ENCODE measurements at places on chromosomes 11 and 22.

DNA sequence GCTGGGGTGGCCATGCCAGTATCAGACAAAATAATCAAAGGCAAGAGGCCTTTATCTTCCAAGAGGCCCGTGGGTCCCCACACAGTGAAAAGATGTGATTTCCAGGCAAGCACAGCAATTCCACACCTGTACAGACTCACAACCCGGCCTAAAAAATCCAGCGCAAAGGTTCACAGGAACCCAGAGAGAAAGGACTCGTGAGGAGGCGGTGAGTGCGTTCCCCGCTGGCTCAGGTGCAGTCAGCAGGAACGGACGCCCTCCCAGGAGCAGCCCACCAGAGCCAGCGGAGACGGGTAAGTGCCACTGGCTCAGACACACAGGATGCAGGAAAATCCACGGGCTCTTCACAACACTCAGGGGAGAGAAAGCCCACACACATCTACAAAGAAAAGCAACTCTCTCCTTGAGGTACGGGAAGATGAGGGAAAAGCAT lies 4.4 kb downstream of the TOLLIP start:
- DNase-seq: no peak

GRCh38 chr11:126404367-126404766 lies 48.9 kb downstream of the ST3GAL4 start:
- no peak for DNase-seq

GRCh38 chr11:76184551-76184993 lies 21.7 kb downstream of the WNT11 start:
- peak; percentile 33 for DNase-seq

DNA sequence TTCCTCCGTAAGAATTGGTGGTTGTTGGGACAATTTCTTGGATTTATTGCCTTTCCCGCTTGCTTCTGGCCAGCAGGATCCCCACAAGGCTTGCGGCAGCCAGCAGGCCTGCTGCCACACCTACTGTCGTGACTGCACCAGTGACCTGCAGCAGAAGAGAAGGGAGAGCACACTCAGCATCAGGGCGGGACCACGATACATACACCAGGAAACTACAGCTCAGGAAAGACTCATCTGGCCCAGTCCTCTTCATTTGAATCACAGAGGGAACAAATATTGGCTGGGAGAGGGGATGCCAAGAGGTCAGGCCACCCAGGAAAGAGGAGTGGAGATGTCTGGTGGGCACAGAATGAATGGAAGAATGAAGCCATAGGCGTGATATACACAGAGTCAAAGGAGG lies 10.3 kb downstream of the PLAAT2 start:
- DNase-seq: no peak

- DNase-seq: peak; percentile 65
These were observed 57.5 kb downstream of the BTG4 start for GRCh38 chr11:111454561-111455192.

GRCh38 chr11:34175284-34176019 lies 70.0 kb downstream of the NAT10 start:
- DNase-seq: no peak

DNA sequence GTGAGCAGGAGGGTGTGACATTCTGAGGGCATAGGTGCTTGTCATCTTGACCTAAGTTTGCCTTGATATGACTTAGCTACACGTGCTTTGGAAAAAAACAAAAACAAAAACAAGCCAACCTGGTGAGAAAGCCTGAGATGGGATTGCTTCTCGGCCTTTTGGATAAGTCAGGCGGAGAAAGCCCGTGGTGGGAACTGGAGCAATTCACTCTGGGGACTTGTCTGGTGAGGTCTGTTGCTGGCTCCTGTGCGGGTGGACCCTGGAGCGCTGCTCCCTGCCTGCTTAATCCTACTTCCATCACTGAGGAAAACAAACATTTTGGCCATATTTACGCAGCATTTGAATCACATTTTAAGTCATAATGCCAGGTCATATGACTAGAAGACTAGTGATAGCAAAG lies 100.3 kb downstream of the SNX19 start:
- no peak for DNase-seq

GRCh38 chr22:31278151-31278621 lies 14.1 kb downstream of the PIK3IP1 start:
- no peak for DNase-seq

GRCh38 chr11:16917941-16918340 lies 96.3 kb downstream of the PLEKHA7 start:
- no peak for DNase-seq

- no peak for DNase-seq
These were observed 163.6 kb downstream of the NTM start for GRCh38 chr11:131533998-131534397.

GRCh38 chr11:22734628-22735345 lies 68.4 kb downstream of the GAS2 start:
- peak; percentile 4 for DNase-seq

DNA sequence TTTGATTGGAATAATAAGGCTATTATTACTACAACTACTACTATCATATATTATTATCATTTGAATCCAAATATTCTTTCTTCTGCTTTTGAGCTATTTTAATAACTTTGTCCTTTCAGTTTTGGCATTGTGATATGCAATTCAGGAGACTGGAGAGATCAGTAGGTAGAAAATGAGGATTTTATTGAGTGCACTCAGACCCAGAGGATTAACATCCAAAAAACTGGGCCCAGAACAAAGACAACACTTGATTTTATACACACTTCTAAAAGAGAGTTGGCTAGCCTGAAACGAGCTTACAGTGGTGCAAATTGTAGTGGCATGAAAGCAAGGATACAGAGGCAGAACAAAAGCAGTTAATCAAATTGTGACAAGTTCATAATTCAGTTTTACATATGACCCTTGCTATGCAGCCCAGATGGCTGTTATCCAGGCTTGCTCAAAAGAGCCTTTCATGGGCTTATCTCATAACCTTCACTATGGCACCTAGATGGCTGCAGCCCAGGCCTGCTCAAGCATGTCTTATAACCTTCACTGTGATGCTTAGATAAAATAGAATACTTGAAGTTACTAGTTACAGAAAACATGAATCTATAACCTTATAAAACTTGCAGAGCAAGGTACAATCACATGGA lies 796.3 kb upstream of the RAG2 start:
- no peak for DNase-seq

GRCh38 chr22:23698673-23699235 lies 7.9 kb downstream of the RGL4 start:
- DNase-seq: no peak

DNA sequence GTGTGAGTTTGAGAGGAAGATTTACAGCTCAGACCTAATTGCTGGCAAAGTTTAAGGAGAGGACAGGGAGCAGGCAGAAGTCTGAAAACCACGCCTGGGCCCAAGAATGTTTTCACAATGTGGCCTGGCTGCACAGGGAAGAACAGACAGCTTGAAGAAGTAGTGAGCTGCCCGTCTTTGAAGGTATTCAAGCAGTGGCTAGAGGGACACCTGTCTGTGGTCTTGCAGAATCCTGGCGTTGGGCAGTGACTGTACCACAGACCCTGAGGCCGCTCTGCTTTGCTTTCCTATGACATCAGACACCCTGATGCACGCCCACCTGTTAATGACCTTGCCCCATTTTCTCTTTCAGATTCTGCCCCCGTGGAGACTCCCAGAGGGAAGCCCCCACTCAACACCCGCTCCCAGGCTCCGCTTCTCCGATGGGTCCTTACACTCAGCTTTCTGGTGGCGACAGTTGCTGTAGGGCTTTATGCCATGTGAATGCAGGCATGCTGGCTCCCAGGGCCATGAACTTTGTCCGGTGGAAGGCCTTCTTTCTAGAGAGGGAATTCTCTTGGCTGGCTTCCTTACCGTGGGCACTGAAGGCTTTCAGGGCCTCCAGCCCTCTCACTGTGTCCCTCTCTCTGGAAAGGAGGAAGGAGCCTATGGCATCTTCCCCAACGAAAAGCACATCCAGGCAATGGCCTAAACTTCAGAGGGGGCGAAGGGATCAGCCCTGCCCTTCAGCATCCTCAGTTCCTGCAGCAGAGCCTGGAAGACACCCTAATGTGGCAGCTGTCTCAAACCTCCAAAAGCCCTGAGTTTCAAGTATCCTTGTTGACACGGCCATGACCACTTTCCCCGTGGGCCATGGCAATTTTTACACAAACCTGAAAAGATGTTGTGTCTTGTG lies 6.6 kb upstream of the MCM5 start:
- DNase-seq: no peak

- DNase-seq: peak; percentile 48
These were observed 1.1 kb upstream of the PLXNB2 start for GRCh38 chr22:50308597-50308935.

DNA sequence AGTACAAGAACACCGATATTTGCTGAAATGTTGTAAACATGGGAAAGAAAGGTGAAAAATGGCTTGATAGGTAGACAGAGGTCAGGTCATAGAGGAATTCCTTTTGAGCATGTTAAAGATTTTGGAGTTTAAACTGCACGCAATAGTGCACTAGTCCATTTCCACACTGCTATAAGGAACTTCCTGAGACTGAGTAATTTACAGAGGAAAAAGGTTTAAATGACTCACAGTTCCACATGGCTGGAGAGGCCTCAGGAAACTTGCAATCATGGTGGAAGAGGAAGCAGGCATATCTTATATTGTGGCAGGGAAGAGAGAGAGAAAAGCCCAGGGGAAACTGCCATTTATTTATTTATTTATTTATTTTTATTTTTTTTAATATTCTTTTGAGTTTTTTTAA lies 5.0 kb downstream of the OR10A5 start:
- DNase-seq: no peak

GRCh38 chr11:75659836-75660235 lies 9.0 kb downstream of the MAP6 start:
- peak; percentile 20 for DNase-seq

GRCh38 chr11:1219446-1219833 lies 3.4 kb upstream of the MUC5B start:
- no peak for DNase-seq

DNA sequence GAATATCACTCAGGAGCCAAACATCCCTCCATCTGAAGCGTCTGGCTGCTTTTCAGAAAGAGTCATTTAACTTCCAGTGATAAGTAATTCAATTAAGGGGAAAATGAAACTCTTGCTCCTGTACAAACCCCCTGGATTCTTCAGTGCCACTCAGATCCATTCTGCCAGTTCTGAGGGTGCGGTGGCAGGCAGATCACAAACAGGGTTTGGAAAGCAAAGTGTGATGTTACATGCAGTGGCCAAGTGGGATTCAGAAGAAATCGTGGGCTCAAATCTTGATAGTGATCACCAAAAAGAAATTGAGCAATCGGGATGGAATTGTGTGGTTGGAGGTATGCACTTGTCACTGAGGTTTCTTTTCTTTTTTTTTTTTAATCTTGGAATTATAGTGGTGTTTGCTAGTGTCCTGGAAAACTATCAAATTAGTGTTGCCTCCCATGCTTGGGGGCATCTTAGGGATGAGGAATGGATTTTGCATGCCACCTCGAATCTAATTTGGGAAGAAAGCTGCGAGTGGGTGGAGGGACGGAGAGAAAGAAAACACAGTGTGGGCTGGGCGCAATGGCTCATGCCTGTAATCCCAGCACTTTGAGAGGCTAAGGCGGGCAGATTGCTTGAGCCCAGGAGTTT lies 22.5 kb upstream of the RTL6 start:
- peak; percentile 52 for DNase-seq

DNA sequence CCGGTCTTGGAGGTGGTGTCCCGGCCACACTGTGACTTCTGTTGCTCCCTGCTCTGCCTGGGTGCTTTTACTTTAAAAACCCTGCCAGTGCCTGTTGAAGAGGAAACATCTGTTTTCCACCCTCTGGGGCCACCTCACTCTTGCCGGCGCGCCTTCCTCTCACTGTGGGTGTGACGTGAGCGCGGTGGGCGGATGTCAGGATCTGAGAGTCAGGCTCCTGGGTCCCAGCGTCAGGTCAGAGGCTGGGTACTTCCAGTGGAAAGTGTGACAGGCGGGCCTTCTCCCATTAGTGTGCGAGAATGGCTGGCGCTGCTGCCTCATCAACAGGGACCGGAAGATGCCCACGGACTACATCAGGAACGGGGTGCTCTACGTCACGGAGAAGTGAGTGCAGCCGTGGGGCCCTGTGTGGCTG lies 54.2 kb downstream of the GRAMD4 start:
- DNase-seq: no peak

DNA sequence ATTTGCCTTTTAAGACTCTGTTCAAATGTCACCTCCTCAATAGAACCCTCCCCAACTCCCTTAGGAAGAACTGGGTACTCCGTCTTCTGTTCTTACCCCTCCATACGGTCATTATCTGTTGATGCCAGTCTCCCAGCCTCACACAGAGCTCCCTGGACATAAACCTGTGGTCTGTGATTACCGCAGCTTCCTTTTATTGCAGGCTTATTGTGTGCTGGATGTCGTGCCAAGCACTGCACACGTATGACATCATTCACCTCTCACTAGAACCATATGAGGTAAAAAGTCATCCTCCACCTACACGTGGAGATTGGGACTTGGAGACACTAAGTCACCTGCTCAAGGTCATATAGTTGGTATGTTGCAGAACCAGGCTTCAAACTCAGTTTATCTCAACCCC lies 15.3 kb downstream of the PTPN5 start:
- no peak for DNase-seq

DNA sequence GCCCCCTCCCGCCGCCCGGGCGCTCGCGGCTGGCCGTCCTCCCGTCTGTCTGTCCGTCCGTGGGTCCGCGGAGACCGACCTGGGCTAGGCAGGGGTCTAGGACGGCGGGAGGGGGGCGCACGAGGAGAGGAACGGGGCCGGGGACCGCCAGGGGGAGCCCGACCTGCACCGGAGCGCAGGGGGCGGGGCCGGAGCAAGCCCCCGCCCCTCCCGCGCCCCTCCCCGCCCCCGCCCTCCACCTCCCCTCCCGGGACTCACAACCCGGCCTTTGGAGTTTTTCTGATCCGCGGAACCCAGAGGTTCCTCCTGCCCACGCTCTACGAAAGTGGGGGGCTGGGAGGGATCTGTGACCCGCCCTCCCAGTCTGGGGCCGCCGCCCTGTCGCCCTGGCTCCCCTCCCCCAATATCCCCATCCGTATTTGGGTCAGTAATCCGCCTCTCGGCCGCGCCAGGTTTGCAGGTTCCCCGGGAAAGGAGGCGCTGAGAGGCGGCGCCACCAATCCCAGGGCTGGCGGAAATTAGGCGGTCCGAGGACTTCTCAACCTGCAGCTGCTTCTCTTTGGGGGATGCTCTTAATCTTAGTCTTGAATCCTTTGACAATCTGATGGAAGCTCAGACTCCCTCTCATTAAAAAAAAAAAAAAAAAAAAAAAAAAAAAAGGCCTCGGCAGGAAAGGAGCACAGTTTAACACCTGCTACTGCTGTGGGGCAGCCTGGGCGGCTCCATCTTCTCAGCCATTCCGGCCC lies 925 bp upstream of the KCNJ11 start:
- DNase-seq: no peak

DNA sequence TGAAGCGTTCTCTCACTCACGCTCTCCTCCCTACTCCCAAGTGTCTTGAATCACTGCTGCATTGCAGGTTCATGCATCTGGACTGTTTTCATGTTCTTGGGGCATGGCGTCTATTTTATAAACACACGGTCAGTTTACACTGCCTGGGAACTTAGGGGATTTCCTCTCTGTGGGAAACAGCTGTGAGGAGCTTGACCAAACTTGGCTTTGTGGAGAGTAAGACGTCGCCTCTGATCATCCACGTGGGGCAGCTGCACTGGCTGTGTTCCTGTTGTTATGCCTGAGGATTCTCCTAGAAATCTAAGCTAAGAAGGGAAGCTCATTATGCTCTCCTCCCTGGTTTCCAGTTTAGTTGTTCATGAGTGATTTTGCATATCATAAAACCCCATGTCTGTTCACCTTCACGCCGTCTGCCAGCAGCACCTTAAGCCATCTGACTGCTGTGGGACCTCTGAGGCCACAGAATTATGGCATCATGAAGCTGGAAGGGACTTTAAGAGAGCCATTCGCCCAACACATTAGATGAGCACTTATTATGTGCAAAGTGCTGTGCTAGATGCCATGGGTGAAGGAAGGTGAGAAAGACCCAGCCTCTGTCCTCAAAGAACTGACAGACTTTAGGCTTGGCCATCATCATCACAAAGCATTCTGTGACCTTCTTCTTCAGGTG lies 38.8 kb upstream of the POU2AF1 start:
- DNase-seq: peak; percentile 89

All from fibroblast of the aortic adventitia (primary cell).